ENCODE measurements at places on chromosomes 12 and 14.

DNA sequence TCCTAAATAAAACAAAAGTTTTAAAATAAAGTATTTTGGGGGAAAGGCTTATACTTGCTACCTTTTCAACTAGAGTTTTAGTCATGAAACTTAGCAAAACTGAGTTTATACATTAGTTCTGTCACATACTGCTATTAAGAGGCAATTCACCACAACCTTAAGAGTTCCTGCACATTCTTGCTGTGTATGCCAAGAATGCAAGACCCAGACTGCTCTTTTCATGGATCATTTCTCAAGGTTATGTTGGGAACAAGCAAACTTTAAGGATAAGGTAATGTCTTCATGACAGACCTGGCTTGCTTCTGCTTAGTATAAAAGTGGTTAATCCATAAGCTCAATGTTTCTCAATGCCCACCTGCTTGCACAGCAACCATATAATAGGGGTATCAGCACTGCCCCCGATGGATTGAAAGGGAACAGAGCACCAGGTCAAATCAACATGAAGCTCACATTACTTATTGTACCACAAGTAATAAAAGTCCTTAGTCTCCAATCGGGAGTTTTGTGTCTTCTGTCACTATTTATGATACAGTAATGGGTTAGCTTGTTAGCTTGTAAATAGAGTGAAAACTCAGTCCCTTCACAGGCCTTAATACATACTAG lies 67.6 kb downstream of the KIF21A start:
- DNase-seq, result no peak

GRCh38 chr14:74705613-74706500 lies 7.0 kb downstream of the AREL1 start:
- DNase-seq, result no peak

DNA sequence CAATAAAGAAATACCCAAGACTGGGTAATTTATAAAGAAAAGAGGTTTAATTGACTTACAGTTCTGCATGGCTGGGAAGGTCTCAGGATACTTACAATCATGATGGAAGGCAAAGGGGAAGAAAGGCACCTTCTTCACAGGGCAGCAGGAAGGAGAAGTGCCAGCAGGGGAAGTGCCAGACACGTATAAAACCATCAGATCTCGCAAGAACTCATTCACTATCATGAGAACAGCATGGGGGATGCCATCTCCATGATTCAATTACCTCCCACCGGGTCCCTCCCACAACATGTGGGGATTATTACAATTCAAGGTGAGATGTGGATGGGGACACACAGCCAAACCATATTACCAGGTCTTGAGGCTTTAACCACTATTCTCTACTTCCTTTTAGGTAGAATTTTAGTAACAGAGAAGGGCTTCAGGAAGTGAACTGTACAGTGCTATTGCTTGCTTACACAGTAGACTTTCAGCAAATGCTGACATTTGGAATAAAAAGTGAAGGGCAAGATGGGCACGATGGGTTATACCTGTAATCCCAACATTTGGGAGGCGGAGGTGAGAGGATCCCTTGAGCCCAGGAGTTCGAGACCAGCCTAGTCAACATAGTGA lies 40.8 kb upstream of the OR4E1 start:
- DNase-seq, result no peak

- no peak for DNase-seq
These were observed 78.5 kb downstream of the RERG start for GRCh38 chr12:15142711-15143110.

- no peak for DNase-seq
These were observed 65.6 kb downstream of the NTF3 start for GRCh38 chr12:5497329-5498053.

DNA sequence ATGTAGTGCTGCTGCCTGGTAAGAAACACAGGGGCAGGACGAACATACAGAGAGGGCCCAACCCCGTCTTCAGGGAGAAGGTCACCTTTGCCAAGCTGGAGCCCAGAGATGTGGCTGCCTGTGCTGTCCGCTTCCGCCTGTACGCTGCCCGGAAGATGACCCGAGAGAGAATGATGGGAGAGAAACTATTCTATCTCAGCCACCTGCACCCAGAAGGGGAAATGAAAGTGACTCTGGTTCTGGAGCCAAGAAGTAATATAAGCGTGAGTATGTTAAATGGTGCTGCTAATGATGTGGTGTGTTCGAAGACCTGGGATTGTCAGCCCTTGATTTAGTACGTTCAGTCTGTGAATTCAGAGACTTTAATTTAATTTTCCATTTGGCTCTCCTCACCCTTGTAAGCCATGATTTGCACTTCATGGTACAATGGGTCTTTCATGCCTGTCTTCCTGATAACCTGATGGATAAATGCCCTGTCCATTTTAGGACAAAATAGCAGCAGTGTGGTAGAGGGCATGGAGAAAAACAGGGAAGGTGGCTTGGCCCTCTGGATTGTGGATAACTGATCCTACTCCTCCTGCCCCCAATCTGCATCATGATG lies 318.9 kb downstream of the SNAPC1 start:
- no peak for DNase-seq

DNA sequence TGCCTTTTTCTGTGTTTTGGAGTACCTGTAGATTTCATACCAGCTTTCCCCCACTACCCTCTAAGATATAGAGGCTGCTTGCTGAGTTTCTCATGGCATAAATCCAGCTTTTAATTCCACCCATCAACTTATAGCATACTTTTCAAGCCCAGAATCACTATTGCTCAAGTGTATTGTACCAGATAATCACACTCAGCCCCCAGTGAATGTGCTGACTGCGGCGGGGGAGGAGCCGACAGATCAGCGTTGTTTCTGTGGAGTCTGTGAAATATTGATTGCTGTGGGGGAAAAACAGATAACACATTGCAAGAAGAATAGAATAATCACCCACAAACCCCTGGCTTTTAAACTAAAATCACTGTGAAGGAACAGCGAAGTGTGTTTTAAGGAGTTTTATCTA lies 296.1 kb downstream of the TMEM132D start:
- no peak for DNase-seq
